Left renal pelvis (tissue), 4 donors: ENCODE measurements at places on chromosomes 11 and 22.

GRCh38 chr11:121588747-121589146 is 136.0 kb upstream of the SORL1-AS1 start:
- DNase-seq = no peak

- DNase-seq = no peak
Measured at GRCh38 chr11:112367895-112368294, 107.2 kb upstream of the PLET1 start.

DNA sequence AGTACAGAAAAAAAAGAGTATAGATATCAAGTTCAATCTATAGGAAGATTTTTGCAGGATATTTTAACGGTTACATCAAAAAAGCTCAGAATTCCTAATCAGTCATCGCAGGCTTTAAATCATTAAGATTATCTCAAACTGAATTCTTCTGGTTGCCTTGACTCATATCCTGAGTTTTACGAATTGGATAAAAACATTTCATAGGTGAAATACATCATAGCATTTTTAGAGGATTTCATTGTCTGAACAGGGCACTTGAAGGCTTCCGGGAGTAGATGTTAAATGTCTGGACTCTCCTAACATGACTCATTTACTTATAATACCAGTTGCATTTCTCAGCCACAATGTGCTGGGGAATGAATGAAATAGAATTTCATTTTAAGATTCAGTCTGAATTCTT is 2216.6 kb upstream of the RAG2 start:
- DNase-seq = no peak

- DNase-seq = no peak
Measured at GRCh38 chr11:20067665-20068064, 92.6 kb downstream of the DBX1 start.

- DNase-seq = no peak
Measured at GRCh38 chr11:72623052-72623451, 51.2 kb downstream of the PDE2A start.

- no peak for DNase-seq
Measured at GRCh38 chr11:48081151-48082010, 101.0 kb downstream of the PTPRJ start.

- no peak for DNase-seq
Measured at GRCh38 chr22:49670456-49671330, 157.0 kb downstream of the BRD1 start.

DNA sequence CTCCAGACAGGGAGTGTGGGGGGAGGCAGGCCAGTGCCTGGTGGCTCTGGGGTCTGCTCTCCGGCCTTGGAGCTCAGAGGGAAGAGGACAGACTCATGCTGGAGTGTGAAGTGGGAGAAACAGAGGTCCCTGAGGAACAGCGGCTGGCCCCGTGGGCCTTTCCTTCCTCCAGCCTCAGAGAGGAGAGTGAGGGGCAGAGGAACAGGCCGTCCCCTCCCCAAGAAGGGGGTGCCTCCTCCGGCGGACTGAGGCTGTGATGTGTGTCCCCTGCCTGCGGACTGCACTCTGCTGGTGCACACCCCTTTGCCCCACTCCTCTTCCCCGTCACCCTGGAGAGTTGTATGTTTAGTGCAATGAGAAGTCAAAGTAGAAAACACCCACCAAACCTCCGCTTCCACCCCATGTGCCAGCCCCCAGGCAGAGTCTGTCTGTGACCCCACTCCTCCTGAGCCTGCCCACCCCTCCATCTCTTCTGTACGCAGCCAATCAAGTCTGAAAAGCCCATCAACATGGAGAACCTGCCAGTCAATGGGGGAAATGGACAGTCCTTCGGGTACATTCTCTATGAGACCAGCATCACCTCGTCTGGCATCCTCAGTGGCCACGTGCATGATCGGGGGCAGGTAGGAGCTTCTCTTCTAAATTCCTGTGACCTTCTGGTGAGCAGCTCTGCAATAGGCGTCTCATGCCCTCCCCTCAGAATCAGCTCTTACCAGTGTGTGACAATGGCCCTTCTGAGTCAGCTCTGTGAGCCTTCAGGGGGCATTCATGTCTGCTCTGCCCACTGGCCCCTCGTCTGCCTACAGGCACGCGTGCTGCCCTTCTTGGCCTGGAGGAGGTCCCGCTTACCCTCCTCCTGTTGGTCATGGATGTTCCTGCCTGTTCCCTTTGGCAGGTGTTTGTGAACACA is 39.0 kb downstream of the GLB1L2 start:
- DNase-seq = no peak

- no peak for DNase-seq
Measured at GRCh38 chr22:50201191-50202129, 649 bp downstream of the SELENOO start.

DNA sequence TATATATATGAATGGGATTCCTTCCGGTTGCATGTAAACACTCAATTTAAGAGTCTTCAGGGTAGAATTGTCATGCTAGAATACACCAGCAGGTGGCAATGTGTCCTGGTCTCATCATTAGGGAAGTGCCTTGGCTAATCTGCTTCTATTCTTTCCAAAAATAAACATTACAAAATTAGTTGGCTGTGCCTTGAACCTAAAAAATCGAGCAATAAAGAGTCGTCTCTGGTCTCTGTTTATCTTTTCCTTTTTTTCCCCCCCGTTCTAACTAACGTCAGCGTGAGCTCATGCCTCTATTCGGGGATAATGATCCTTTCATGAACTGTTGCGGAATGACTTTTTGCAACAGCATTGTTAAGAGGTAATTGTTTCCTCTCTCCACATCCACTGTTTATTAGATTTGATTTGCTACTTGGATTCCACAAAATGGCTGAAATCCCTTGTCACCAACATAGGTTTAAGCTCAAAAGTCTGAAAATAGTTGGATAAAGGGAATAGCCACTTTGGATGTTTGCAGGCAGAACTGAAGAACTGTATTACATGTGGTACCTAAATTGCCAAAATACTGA is 1.2 kb upstream of the ARHGEF12 start:
- DNase-seq = no peak

DNA sequence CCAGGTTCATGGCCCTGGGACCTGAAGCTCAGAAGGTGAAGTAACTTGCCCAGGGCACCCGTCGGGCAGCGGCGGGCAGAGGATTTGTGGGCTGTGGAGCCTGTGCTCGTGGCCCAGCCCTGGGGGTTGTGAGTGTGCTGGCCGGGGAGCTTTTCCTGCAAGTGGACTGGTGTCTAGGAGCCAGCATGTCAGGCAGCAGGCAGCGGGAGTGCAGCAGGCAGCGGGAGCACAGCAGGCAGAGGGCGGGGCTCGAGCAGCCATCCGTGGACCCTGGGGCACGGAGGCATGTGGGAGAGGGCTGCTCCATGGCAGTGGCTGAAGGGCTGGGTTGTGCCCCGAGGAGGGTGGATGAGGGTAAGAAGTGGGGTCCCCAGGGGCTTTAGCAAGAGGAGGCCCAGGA is 72.7 kb upstream of the PPP6R3 start:
- DNase-seq = no peak

DNA sequence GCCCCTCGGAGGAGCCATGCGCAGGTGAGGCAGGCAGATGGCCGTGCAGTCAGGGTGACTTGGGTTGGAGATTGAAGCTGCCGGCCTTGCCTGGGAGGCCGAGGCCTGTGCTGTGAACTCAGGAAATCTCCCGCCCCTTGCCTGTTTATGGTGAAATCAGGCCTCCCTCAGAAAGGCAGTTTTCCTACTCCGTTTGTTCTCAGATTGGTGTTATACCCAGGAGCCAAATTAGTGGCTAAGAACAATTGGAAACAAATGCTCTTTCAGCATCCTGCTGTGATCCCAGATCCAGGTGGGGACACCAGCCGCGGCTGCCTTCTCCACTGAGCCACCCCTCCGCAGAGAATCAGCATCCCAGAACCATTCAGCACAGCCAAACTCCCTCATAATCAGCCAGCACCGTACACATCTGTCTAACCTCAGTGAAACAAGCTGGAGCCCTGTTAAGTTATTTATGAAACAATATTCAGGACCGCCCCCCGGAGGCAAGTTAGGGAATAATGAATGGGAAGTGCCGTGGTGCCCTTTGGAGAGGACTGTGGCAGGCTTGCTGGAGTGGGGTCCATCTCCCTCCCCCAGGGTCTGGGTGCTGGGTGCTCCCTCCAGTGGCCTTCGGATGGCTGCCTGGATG is 60.0 kb downstream of the PKNOX2 start:
- no peak for DNase-seq

- DNase-seq = no peak
Measured at GRCh38 chr11:10298342-10298741, 4.3 kb upstream of the SBF2 start.

- no peak for DNase-seq
Measured at GRCh38 chr11:79259800-79260199, 181.0 kb downstream of the TENM4 start.

- peak; percentile 36 for DNase-seq
Measured at GRCh38 chr11:16001899-16002426, 354.4 kb downstream of the SOX6 start.

- no peak for DNase-seq
Measured at GRCh38 chr11:27464909-27465308, 7.7 kb downstream of the LGR4 start.

GRCh38 chr11:68021167-68021787 is 9.2 kb upstream of the NDUFS8 start:
- no peak for DNase-seq

DNA sequence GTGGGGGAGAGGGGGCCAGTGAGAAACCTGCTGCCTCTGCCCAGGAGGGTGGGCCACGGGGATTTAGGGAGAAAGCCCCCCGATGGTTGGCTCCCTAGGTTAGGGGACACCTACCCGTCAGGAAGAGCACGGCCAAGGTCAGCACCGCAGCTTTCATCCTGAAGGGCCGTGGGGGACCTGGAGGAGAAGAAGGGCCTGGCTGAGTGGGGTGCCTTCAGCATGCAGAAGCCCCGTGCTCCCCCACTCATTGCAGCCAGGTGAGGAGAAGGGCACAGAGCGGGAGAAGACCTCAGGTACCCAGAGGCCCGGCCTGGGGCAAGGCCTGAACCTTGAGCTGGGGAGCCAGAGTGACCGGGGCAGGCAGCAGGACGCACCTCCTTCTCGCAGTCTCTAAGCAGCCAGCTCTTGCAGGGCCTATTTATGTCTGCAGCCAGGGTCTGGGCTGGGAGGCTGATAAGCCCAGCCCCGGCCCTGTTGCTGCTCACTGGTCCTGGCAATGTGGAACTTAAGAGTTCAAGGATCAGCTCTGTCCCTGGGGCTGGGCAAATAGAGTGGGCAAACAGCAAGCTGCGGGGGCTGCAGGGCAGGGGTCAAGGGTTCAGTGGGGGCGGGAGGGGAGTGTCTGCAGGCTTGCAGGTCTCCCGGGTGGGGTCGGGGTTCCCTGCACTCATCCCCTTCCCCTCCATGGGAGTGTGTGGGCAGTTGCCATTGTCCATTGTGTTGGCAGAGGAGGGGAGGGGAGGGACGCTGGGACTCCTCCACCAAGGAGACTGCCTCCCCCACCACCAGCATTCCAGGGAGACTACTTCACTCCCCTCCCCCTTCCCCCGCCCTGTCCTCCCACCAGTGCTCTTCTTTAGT is at the start of gene APOA1:
TSS of gene APOA1 (minus strand) at position 392 of the 861 bp plus-strand sequence. CDS start at position 157, 235 bp downstream.
- no peak for DNase-seq

DNA sequence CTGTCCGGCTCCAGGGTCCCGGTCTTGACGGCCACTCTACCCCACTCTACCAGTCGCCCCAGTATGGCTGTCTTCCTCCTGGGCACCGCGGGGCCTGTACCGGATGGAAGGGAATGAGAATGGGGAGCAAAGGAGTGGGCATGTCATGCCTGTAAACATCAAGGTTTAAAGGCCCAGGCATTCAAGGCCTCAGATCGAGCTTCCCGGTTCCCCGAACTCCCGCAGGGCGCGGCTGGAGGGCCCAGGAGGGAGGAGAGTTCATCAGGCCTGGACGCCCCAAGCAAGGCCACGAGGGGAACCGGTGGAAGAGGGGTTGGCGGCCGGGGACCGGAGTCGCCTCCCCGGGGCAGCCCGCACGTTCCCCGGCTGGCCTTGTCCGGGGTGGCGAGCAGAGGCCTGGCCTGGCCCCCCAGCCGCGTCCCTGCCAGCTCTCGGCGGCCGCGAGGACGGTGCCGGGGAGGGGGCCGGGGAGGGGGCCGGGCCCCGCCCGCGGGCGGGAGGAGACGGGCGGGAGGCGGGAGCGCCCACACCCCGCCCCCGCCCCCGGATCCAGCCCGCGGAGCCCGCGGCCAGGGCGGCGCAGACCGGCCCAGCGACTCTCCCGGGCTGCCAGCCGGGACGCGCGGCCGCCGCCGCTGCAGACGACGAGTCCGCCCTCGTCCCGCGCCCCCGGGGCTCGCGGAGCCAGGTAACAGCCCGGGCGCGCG is at the start of gene CDC42EP1:
TSS of gene CDC42EP1 (plus strand) at position 580 of the 707 bp plus-strand sequence. CDS start 5,870 bp downstream, outside the sequence.
- no peak for DNase-seq

DNA sequence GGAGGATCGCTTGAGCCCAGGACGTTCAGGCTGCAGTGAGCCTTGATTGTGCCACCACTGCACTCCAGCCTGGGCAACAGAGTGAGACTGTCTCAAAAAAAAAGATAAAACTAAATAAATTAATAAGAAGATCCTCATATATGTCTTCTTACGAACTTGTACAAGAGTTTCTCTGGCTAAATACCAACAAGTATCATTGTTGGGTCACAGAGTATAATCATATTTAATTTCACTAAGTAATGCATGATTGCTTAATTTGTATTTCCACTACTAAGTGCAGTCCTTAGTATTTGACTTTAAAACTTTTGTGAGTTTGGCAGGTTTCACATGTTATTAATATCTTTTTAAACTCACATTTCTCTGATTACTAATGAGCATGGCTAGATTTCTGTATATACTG is 60.9 kb downstream of the PACS1 start:
- no peak for DNase-seq

DNA sequence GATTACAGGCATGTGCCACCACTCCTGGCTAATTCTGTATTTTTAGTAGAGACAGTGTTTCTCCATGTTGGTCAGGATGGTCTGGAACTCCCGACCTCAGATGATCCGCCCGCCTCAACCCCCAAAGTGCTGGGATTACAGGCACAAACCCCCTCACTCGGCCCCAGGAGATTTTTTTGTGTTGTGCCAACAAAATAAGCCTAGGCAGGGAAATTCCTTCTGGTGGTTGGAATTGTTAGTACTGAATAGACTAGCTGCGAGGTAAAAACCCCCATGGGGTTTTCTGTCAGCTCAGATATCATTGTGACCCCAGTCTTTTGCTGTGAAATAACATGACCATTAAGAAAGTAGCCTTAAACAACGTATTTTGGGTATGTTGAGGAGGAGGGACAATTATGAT is 144.9 kb downstream of the BCR start:
- DNase-seq = no peak

- no peak for DNase-seq
Measured at GRCh38 chr11:61685617-61685967, 5.4 kb downstream of the DAGLA start.

DNA sequence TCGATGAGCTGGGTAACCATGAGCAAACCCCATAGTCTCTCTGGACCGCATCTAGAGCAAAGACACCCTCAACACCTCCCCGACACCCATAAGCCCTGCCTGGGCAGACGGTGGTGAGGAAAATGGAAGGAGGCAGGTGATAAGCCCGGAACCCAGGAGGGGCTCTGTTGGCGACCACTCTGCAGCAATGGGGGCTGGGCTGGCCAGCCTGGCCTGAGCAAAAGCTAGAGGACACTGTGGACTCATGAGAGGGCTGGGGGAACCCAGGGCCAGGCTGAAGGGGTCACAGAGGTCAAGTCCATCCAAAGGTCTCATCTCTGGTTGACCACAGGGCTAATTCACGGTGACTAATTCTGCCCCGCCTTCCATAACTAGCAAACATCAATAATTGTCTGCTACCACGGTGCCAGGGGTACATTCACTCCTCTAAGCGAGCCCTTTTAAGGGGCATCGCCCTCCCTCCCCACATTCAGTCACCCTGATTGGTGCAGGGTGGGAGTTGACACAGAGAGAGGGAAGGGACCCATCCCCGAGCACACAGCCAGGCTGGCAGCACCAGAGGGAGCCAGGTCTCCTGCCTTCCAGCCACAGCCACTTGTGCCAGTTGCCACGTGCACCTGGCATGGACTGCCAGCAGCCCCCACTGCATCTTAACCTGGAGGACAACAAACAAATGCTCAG is 4.0 kb downstream of the PYGM start:
- DNase-seq = no peak
